ENCODE measurements at places on chromosomes 3 and 15.

GRCh38 chr3:185984203-185984602 is 46.4 kb upstream of the TRA2B start:
- DNase-seq, result no peak

- no peak for DNase-seq
Observed at GRCh38 chr3:108387063-108387462, 90.7 kb downstream of the HHLA2 start.

GRCh38 chr15:60384526-60385126 is 13.2 kb downstream of the ANXA2 start:
- no peak for DNase-seq

DNA sequence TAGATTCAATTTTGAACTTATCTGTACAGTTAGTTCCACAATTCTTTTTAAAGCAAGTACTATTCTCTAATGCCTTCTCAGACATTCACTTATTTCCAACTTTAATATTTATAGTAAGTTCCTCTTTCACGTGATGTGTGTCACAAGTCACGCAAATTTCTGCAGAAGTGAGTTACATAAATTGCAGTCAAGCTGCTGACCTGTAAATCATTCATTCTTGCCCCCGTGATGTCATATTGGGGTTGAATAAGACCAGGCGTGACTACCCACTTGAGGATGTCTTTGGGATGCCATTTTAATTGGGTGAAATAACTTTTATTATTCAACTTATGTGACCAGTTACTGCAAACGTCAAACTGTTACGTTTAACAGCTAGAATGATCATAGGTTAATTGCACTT is 15.1 kb downstream of the PPARG start:
- DNase-seq, result no peak

- DNase-seq, result no peak
Observed at GRCh38 chr15:88651971-88652370, 13.2 kb downstream of the ISG20 start.

DNA sequence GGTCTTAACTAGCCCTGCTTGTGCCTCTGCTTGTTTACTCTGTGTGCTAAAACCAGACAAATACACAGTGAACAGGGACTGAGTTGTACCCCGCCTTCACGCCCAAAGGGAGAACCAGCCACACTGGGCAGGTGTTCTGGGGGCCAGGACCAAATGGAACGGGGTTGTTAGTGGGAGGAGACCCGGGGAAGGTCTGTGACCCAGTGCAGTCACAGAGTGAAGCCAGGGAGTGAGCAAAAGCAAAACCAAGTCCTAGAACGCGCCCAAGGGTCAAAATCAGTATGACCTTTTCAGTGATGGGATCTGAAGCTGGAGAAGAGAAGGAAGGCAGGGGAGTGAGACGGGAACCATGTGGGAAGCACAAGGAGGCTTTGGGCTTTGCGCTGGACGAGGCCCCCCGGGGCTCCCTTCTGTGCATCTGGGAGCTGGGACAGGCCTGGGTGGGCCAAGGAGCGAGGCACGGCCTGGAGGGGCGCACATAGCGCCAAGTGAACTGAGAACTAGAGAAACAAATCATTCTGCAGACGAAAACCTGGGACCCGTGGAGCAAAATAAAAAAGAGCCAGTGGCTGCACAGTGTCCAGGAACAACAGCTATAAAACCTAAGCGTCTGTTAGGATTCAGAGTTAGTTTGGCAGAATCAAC is 78.3 kb upstream of the ALDH1A3 start:
- no peak for DNase-seq

GRCh38 chr3:14923476-14923875 is 23.9 kb upstream of the NR2C2 start:
- DNase-seq, result no peak

GRCh38 chr3:15755780-15756179 is 42.0 kb downstream of the ANKRD28 start:
- no peak for DNase-seq

GRCh38 chr3:168052515-168052914 is 43.2 kb downstream of the GOLIM4 start:
- no peak for DNase-seq

DNA sequence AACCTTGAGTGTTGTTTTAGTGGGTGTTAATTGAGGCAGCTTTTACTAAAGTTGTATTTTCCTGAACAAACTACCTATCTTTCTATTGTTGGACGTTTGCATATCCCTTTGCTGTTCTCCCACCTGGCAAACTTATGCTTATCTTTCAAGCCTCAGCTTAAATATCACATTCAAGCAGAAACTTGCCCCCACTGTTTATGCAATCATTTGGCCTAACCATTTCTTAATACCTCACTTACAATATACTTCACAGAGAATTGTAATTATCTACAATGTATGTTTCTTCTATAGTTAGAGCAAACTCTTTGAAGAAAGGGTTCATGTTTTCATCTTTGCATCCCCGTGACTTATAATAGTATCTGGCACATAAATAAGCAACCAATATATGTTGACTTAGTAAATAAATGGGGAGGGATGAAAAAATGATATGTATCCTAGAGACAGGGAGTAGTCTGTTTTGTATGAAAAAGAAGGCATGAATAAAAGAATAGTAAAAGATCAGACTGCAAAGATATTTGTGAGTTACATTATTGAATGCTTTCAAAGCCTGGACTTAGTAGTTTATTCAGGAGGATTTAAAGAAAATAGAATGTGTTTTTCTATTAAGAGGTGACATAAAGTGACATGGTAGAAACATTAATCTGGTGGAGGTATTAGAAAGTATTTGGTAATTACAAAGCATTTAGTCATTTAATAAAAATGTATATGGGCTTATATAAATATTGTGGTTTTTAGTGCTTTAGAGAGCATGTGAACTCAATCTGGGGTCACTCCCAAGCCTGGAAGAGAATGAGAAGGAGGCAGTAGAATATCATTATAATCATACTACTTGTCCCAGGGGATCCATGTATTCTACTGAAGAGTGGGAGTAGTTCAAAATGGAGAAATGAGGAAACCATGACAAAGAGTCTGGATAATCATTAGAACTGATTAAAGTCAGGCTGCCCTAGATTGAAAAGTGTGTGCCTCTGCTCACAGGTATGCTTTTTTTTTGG is 60.0 kb upstream of the DCBLD2 start:
- DNase-seq, result no peak

DNA sequence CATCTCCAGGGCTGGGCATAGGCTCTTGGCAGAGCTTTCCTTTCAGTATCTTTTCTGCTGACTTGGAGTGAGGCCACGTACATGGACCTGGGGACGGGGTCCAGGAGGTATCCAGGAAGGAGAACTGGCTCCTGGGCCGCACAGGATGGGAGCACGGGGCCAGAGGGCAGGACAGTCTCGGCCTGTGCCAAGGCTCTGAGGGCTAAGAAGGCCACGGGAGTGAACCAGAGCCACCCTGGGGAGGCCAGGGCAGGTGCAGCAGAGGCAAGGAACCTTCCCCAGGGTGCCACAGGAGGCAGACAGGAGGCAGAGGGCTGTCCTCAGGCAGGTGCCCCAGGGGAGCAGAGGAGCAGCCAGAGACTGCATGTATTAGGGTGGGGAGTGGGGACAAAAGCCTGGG is 50.3 kb downstream of the PLXNA1 start:
- DNase-seq, result no peak

GRCh38 chr3:39260957-39261356 is 18.9 kb downstream of the CX3CR1 start:
- peak; percentile 32 for DNase-seq

GRCh38 chr15:57216288-57216687 is 160.0 kb upstream of the CGNL1 start:
- no peak for DNase-seq

GRCh38 chr15:80560601-80561400 is 134.3 kb upstream of the ABHD17C start:
- no peak for DNase-seq

GRCh38 chr15:46413799-46414198 is 779.0 kb downstream of the SQOR start:
- no peak for DNase-seq

- DNase-seq, result no peak
Observed at GRCh38 chr3:60707452-60708020, 543.7 kb downstream of the FHIT start.

DNA sequence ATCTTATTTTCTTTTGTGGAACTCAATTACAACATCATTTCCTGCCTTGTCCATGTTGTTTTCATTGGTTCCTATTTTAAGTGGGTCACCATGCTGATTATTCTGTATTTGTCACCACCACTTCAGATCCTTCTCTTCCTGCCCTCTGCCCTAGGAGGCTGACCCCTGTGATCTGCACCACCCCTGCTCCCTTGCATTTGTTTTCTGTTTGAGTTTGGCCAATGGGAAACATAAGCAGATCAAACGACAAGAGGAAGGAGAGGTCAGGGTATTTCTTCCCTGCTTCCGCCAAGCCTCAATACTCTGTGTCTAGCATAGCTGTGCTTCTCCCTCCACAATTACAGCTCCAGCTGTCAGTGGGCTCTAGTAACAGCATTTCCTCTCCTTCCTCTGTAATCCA is 71.6 kb downstream of the IMPG2 start:
- no peak for DNase-seq

DNA sequence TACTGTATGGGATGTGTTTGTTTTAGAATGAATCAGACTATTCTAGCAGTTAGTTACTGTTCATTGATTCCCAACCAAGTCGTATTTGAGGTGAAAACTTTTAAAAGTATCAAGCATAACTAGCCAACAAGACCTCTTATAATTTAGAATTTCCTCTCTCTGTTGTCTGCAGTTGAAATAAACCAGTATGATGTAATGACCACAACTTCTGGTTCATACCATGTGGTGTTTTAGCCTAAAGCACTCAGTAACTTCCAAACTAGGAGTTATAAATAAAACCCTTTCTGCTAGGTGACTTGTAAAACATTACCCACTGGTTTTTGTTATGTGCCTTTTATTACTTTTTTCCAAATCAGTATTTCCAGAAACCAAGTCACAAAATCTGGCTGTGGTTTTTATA is 19.8 kb upstream of the P2RY12 start:
- no peak for DNase-seq

- no peak for DNase-seq
Observed at GRCh38 chr15:65213241-65213640, 2.0 kb upstream of the CILP start.

DNA sequence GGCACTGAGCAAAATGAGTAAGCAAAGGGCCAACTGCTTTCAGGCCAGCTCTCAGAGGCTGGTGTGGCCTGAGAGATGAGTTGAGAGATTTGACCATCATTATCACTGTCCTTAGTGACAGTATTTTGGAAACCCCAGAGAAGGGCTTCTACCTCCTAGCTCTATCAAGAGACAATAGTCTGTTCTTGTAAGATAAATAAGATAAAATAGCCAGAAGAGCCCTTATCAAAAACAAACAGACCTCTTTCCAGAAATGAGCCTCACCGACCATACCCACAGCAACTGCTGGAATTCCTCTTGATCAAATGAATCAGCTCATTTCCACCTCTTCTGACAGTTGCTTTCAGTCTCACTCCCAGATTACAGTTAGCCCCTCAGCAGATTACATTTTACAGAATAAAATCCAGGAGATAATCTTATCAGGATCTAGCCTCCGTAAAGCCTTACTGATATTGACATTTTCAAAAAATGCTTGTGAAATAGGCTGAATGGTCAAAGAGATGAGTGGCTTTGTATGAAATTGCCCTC is 4.5 kb downstream of the HDC start:
- no peak for DNase-seq
